ENCODE measurements at places on chromosomes 13 and 19.

DNA sequence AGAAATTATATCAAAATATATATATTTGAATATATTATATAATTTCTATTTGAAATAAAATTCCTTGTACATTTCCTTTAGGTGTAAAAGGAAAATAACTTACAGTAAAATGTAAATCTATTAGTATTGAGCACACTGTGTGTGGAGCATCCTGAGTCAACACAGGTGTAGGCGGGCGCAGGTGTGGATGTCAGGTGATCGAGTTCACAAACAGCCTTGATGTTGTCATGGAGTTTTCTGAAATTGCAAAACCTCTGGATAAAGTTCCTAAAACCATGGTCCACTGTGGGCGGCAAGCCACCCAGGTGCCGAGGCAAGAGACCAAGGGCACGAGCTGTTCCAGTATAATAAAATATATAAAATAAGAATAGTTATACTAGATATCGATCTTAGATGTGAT is 27.7 kb upstream of the MCF2L start:
- no peak for DNase-seq

DNA sequence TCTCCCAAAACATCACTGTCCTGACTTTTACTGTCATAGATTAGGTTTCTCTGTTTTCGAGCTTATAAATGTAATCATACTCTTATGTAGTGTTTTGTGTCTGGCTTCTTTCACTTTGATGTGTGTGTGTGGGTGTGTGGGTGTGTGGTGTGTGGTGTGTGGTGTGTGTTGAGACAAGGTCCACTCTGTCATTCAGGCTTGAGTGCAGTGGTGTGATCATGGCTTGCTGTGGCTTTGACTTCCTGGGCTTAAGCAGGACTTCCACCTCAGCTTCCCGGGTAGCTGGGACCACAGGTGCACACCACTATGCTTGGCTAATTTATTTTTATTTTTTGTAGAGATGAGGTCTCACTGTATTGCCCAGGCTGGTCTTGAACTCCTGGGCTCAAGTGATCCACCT is 59.6 kb downstream of the PDS5B start:
- DNase-seq: peak; percentile 24

DNA sequence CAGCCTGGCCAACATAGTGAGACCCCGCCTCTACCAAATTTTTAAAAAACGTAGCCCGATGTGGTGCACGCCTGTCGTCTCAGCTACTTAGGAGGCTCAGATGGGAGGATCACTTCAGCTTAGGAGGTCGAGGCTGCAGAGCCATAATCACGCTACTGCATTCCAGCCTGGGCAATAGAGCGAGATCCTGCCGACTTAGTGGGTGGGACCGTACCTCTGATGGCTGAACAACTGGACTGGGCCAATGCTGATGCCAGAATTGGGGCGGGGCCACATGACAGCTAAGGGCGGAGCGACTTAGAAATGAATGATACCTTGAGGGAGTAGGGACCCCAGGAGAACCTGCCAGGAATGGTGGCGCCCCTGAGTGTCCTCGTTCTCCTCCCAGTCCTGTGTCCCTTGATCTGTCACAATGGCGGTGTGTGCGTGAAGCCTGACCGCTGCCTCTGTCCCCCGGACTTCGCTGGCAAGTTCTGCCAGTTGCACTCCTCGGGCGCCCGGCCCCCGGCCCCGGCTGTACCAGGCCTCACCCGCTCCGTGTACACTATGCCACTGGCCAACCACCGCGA is 3.6 kb downstream of the LTBP4 start:
- DNase-seq: no peak

- peak; percentile 63 for DNase-seq
Measured at GRCh38 chr19:45296355-45296754, 26.3 kb downstream of the CKM start.

DNA sequence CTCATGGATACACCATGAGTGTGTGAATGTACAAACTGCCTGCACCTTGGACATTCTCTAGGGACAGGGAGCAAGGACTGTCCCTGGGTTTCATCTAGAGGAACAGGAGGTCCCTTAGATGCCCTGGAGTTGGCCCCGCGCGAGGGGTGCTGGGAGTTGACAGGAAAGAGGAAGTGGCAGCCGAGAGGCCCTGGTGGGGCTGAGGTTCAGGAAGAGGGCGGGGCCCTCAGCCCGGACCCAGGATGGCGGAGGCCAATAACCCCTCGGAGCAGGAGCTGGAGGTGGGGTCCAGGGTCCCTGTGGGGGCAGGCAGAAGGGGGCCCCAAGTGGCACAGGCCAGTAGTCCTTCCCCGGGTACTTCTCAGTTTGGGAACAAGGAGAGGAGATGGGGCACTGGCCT is 6.9 kb downstream of the PKN1 start:
- peak; percentile 95 for DNase-seq

DNA sequence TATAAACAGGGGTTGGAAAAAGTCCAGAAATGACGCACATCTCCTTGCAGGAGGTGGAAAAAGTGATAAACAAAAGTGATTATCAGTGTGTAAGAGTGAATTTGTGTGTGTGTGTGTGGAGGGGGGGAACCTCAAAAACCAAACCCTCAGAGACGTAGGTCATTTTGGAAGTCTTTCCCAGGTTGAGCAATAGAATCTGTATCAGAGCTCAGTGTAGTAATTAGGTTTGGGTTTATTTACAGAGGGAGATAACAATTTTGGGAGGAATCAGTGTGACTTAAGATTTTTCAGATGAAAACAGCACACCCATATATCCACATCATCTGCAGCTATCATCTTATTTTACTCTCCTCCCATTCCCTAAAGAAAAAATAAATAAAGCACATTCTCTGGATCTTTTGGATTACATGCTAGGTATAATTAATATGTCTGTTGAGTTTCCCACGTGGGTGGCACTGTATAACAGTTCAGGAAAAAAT is 406.4 kb downstream of the FGF9 start:
- DNase-seq: no peak

DNA sequence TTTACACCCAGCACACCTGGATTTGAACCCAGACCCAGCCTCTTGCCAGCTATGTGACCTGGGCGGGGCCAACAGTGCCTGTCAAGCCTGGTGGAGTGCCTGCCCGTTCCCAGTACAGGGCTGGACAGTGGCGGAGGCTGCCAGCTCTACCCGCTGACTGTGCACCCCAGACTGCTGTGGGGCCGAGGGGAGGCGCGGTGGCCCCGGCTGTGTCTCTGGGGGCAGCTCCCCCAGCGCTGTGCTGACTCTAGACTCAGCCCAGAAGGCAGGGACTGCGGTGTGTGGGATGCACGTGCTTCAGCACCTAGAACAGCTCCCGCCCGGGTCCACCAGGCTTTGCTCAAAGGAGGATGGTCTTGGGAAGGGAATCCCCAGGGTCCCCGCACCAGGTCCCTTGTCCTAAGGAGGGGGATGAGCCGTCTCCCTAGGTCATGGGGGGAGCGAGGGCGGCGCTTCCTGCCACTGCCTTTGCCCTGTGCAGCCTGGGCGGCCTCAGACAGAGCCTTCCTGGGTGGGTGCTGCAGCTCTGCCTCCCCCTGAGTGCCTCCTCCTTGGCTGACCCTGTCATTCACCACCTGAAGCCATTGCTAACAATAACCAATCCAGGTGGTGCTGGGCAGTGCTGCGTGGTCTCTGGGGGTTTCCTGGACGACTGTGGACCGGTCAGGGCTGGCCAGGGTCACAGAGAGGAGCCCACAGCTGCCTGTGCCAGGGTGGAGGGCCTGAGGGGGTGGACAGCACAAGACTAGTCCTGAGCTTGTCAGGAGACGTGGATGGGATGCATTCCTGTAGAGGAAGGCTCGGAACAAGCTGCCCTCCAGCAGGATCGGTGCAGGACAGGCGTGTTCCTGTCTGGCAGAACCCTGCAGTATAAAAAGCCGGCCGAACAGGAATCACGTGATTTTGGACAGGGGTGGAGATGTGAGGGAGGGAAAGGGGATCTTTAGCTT is 18.6 kb downstream of the TMEM255B start:
- peak; percentile 64 for DNase-seq

GRCh38 chr19:21202865-21203494 is 61.1 kb downstream of the ZNF431 start:
- DNase-seq: peak; percentile 72

DNA sequence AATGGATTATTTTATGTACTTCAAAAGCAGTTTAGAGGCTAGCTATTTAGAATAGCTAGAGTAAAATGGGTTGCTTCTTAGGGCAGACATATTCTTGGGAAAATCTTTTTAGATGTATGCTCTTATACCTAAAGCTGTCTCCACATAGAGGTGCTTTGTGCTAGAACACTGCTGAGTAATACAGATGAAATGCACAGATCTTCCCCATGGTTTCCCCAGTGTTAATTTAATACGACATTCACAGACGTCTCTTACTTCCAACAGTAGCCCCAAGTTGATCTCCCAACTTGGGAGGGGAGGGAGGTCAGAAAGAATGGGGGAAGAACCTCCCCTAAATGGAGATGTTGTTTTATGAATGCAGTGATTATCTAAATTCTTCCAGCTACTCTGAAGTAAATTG is 16.9 kb downstream of the NALCN start:
- no peak for DNase-seq

- DNase-seq: no peak
Measured at GRCh38 chr13:18943721-18944391, 237.8 kb downstream of the TUBA3C start.

DNA sequence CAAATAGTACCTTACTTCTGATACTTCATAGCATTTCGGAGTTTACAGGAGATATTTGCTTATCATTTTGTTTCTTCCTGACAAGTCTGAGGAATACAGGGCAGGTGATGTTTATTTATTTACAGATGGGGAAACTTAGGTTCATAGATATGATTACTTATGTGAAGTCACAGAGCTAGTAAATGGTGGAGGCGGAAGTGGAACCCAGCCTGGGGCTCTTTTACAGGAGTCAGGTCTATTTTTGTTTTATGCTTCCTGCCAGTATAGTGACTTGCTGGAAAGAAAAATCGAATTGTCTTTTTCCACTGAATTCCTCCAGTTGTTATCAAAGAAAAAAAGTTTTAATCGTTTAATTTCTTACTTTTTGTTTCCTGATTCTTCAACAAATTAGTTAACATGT is 66.5 kb downstream of the DGKH start:
- DNase-seq: no peak

DNA sequence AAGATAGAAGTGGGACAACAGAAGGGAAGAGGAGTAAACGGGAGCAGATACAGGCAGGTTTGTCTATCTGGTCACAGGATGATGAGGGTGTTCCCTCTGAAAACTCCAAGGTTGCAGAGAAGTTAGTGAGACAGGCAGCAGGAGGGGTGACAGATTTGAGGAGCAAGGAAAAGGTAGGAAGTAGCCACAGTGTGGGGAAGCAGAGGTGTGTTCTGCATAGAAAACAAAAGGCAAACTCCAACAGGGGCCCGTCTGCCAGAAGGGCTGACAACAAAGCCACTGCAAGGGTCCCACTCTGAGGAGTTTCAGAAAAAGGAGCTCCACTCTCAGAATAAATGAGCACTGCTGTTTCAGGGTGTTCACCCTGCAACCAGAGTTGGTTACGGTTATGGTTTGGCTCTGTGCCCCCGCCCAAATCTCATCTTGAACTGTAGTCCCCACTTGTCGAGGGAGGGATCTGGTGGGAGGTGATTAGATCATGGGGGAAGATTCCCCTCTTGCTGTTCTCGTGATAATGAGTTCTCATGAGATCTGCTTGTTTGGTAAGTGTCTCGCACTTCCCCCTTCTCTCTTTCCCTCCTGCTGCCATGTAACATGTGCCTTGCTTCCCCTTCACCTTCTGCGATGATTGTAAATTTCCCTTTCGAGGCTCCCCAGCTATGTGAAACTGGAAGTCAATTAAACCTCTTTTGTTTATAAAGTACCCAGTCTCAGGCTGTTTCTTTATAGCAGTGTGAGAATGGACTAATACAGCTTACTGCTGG is 32.1 kb downstream of the SMAD9 start:
- DNase-seq: peak; percentile 13

DNA sequence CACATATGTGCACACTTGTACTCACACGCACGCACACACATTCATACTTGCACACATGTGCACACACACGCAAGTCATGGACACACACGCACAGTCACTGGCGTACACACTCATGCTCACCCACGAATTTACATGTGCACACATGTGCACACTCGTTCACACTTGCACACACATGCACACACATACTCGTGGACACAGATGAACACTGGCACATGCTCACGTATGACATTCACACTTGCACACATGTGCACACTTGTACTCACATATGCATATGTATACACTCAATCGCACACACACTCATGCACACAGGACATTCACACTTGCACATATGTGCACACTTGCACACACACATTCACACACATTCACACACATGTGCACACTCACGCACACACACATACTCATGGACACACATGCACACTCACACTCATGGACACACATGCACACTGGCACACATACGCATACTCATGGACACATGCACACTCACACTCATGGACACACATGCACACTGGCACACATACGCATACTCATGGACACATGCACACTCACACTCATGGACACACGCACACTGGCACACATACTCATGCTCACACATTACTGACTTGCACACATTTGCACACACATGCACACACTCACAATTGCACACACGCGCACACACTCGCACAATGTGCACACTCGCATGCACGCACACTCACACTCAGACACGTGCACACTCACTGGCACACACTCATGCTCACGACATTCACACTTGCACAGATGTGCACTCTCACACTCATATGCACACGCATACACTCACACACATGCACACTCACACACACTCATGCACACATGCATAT is 9.5 kb downstream of the SBK2 start:
- no peak for DNase-seq

DNA sequence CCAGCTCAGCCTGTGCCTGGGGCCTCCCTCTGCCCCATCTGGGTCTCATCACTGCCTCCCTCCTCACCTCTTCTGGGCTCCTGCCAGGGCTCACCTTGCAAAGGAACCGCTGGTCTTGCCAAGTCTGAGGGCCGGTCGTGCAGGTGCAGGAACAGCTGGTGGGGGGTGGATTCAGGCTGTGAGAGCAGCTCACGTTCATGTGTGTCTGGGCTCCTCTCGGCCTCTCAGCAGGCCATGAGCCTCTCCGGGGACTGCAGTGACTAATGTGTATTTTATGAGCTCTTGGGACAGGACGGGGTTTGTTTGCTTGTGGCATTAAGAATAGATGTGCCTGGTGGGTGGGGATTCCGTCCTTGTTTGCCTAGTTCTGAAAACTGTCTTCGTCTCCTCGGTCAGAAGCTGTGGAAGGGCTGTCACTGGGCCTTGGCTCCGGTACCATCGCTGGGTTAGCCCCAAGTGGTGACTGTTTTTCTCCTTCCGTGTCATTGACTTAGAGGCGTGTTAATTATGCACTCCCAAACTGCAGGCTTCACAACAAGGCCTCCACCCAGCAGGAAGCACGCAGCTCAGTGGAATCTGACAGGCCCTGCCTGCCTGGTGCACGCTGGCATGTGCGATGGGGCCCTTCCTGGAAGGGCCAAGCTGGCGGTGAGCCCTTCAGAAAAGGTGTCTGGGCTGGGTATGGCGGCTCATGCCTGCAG is 77.6 kb downstream of the KDM4B start:
- peak; percentile 80 for DNase-seq

- no peak for DNase-seq
Measured at GRCh38 chr19:18379803-18380747, 5.9 kb upstream of the GDF15 start.

GRCh38 chr19:50835103-50835784 is 1.9 kb upstream of the KLK15 start:
- no peak for DNase-seq

Measured in NB4 (cell line).